Neural crest cell (in vitro differentiated cells): ENCODE measurements at places on chromosomes 7 and 10. TPM values are rescaled to one million over a fixed set of nuclear protein-coding genes. Genes with fewer than 3 reads are reported as not detected.

SEM1 gene
- 56.4 and 63.0 TPM in 2 replicates for total RNA-seq

PIP gene
- not detected in 2 replicates for total RNA-seq

ABCB1 gene
- 5.6 and 6.1 TPM in 2 replicates for total RNA-seq

HOXA10 gene
- 0.35 TPM in 1 of 2 replicates, not detected in the other for total RNA-seq

DNA sequence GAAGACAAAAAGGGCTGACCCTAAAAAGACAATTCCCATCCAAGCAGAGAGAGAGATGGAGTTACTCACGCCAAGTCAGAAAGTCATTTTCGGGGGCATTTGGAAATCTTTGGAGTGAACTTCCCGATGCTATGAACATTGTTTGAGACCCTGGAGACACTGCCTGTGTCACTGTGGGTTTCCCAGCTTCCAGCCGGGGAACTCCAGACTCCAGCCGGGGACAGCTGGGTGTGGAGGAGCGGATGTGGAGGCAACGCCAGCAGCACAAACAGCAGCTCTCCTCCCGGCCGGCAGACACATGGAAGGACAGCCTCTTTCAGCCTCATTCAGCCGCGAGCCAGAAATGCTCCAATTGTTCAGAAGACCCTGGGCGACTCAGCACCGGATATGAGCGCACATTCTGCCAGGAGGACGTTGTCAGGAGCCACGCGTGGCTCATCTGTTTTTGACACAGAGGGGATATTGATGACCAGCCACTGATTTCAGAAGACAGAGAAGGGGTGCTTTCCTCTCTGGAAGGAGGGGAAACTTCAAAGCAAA lies 97.6 kb downstream of the PRPF18 start:
- H3K36me3 ChIP-seq = peaks cover 25% of the 10 kb centered on the region
- H3K4me1 ChIP-seq = peaks cover 34% of the 10 kb centered on the region
- peak overlapping the region; percentile 74 for H3K4me3 ChIP-seq
- peak overlapping the region; percentile 98 for H3K27ac ChIP-seq
- peak; percentile 52 for DNase-seq

GRCh38 chr10:20855398-20856038 lies 41.6 kb downstream of the NEBL start:
- peaks cover 4% of the 10 kb centered on the region for H3K36me3 ChIP-seq
- no peaks in the 10 kb centered on the region for H3K4me1 ChIP-seq
- no peak for DNase-seq
- H3K4me3 ChIP-seq = no peak overlapping the region
- no peaks in the 10 kb centered on the region for H3K27me3 ChIP-seq
- H3K27ac ChIP-seq = no peak overlapping the region

DNA sequence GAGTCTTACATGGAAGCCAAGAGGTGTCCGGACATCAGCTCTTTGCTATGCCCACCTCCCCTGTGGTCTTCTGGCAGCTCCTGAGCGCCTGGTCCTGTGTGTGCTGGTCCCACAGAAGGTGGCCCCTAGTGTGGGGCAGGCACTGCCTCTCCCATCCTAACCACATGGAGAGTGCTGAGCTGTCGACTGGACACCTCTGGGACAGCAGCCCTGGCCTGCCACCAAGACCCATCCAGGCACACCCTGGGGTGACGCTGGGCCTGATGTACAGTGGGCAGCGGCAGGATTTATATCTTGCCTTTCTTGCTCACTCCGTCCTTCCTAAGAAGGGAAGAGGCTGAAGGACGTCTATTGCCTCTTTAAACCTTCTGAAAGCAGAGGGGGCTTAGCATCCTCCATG lies 98.7 kb downstream of the EBF3 start:
- no peaks in the 10 kb centered on the region for H3K36me3 ChIP-seq
- H3K4me3 ChIP-seq = no peak overlapping the region
- no peak for DNase-seq
- no peaks in the 10 kb centered on the region for H3K27me3 ChIP-seq
- H3K4me1 ChIP-seq = peaks cover 50% of the 10 kb centered on the region

- peaks cover 44% of the 10 kb centered on the region for H3K4me1 ChIP-seq
- no peak for DNase-seq
- no peaks in the 10 kb centered on the region for H3K36me3 ChIP-seq
- H3K27ac ChIP-seq = no peak overlapping the region
- H3K27me3 ChIP-seq = peaks cover 9% of the 10 kb centered on the region
Observed at GRCh38 chr10:129901389-129902006, 62.6 kb downstream of the EBF3 start.

GRCh38 chr10:73785721-73786511 lies 510 bp downstream of the ZSWIM8 start:
- no peaks in the 10 kb centered on the region for H3K27me3 ChIP-seq
- H3K36me3 ChIP-seq = peaks cover 5% of the 10 kb centered on the region
- peaks cover 60% of the 10 kb centered on the region for H3K4me1 ChIP-seq
- H3K4me3 ChIP-seq = peak overlapping the region; percentile 100
- H3K27ac ChIP-seq = peak overlapping the region; percentile 21
